ENCODE measurements at places on chromosomes 11 and 22. TPM values are rescaled to one million over a fixed set of nuclear protein-coding genes. Genes with fewer than 3 reads are reported as not detected.

KLHL35 gene
- total RNA-seq = 3.0 TPM

- H3K36me3 ChIP-seq = no peaks in the 10 kb centered on the region
- H3K27me3 ChIP-seq = no peaks in the 10 kb centered on the region
Measured at GRCh38 chr11:3135481-3136440, 29.3 kb downstream of the OSBPL5 start.

- DNase-seq = no peak
- H3K27ac ChIP-seq = no peak overlapping the region
- no peak overlapping the region for H3K4me3 ChIP-seq
- H3K36me3 ChIP-seq = no peaks in the 10 kb centered on the region
Measured at GRCh38 chr11:118319337-118319707, 14.8 kb downstream of the CD3E start.

- no peak overlapping the region for H3K27ac ChIP-seq
- peaks cover 52% of the 10 kb centered on the region for H3K27me3 ChIP-seq
- no peaks in the 10 kb centered on the region for H3K4me1 ChIP-seq
- H3K4me3 ChIP-seq = no peak overlapping the region
- no peaks in the 10 kb centered on the region for H3K36me3 ChIP-seq
- DNase-seq = no peak
Measured at GRCh38 chr22:26302726-26303125, 126.3 kb upstream of the ASPHD2 start.

DNA sequence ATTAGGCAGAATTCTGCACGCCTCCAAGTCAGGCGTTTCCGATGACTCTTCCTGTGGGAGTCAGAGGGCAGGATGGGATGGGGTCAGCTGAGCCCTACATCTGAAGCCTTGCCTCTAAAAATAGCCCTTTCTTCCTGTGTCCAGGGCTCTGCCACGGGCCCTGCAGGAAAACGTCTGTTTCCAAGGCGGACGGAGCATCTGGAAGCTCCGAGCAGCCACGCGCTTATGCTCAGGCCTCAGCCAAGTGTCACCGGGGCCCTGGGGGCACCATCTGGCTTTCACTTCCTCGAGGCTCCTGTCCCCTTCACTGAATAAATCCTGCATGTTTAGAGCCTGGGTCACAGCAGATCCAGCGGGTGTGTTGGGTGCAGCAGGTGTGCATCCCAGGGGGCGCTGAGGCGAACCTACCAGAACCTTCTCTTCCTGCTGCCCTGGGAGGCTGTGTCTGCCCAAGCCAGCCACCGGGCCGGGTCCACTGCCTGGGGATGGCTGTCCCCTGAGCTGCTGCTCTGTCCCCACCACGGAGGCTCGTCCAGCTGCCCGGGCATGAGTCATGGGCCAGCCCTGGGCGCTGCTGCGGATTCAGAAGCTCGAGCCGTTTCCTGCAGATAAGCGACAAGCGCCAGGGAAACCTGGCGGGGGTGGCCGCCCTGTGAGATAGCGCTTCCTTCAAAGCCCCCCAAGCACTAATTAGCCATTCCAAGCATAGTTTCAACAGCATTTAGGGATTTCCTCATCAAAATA lies 32.0 kb upstream of the LINC01488 start:
- H3K4me3 ChIP-seq = no peak overlapping the region
- no peaks in the 10 kb centered on the region for H3K27me3 ChIP-seq
- peaks cover 27% of the 10 kb centered on the region for H3K4me1 ChIP-seq
- H3K27ac ChIP-seq = peak overlapping the region; percentile 38

- no peaks in the 10 kb centered on the region for H3K27me3 ChIP-seq
- no peak for DNase-seq
- H3K27ac ChIP-seq = no peak overlapping the region
- no peaks in the 10 kb centered on the region for H3K4me1 ChIP-seq
Measured at GRCh38 chr11:107427569-107428180, 29.9 kb downstream of the CWF19L2 start.
